ENCODE measurements at places on chromosomes 11 and 22.
A peak's percentile ranks its signal among the peaks of the same experiment; 100 is the strongest.

DNA sequence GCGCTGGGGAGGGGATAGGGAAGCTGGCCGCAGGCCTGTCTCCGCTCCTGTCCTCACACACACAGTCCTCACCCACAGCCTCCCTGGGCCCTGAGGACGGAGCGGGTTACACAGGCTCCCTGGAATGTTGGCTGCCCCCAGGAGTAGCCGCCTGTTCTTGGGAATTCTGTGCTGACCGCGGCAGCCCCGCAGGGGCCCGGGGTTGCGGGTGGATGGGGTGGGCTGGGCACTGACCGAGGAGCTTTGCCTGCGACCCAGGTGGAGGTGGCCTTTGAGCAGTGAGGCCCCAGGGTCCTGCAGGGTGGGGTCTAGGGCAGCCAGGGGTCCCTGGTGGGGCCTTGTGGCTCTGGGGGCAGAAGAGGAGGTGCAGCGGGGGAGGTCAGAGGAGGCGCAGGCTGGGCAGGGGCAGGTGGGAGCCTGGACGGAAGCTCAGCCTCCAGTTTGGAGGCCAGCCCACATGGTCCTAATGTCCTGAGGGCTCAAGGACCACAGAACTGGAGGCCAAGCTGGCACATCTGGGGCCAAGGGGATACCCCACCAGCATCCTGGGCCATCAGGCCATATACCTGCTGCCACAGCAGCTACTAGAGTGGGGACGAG, 6.6 kb upstream of the MRGPRG start:
- DNase-seq, result no peak

DNA sequence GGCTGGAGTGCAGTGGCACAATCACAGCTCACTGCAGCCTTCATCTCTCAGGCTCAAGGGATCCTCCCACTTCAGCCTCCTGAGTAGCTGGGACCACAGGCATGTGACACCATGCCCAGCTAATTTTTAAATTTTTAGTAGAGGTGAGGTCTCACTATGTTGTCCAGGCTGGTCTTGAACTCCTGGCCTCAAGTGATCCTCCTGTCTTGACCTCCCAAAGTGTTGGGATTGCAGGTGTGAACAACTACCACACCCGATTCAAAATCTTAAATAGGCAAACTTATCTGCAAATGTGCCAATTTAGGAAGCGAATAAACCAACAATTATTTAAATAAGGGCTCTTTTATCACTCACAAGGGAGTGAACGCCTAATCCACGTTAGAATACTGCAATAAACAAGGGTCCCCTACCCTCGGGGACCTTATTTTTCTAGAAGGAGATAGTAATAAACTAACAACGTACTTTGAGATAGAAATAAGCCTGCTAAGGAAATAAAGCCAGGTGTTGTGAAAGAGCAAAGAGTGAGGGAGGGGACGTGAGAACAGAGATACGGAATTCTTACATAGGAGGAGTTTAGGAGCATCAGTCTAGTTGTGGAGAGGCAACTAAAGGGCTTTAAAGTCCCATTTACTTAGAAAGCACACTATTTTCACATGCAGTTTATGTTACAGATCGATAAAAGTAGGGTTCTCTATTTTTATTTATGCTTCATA, 3.0 kb upstream of the WEE1 start:
- no peak for DNase-seq

GRCh38 chr11:118106789-118107335, 20.1 kb upstream of the SMIM35 start:
- no peak for DNase-seq

GRCh38 chr11:118136801-118137200, 15.8 kb downstream of the SCN4B start:
- no peak for DNase-seq

DNA sequence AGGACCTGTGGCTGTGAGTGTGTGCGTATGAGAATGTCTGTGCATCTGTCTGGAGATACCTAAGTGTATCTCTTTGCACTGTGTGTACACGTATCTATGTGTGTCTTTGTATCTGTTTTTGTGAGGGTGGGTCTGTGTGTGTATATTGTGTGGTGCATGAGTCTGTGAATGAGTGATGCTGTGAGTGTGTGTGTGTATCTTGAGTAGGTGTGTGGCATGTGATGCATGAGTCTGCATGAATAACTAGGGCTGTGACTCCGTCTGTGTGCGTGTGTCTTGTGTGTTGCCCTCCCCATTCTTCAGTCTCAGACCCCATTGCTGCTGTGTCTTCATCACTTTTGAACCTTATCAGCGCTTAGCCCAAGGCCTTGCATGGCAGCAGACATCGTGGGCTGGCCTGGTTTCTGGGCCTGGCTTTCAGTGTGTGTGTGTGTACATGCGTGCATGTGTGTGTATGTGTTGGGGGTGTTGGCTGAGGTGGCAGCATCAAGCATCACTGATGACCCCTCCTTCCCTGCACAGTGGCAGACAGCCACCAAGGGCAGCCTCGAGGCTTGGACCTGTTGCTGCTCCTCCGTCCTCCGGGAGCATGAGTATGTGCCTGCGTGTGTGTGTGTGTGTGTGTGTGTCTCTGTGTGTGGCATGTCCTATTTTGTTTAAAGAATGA, 1.4 kb downstream of the SGSM1 start:
- no peak for DNase-seq

GRCh38 chr11:102985850-102986249, 30.3 kb upstream of the MMP13 start:
- no peak for DNase-seq

- DNase-seq, result no peak
Observed at GRCh38 chr11:27976262-27976661, 131.7 kb downstream of the KIF18A start.

DNA sequence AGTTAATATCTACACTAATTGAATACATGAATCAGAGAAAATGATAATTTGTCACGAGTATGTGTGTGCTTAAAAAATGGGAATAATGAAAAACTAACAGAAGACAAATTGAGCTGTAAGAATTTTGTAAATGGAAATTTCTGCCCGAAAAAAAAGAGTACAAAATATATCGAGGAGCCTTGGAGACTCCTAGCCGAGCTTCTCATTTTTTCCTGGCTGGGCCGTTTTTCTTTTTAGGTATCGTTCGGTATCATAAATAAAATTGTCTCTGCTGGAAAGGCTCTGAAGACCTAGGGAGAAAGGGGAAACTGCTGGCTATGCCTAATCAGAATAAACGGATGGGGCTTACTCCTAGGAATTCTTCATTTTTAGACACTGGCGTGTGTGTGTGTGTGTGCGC, 227.2 kb upstream of the RAG2 start:
- no peak for DNase-seq

DNA sequence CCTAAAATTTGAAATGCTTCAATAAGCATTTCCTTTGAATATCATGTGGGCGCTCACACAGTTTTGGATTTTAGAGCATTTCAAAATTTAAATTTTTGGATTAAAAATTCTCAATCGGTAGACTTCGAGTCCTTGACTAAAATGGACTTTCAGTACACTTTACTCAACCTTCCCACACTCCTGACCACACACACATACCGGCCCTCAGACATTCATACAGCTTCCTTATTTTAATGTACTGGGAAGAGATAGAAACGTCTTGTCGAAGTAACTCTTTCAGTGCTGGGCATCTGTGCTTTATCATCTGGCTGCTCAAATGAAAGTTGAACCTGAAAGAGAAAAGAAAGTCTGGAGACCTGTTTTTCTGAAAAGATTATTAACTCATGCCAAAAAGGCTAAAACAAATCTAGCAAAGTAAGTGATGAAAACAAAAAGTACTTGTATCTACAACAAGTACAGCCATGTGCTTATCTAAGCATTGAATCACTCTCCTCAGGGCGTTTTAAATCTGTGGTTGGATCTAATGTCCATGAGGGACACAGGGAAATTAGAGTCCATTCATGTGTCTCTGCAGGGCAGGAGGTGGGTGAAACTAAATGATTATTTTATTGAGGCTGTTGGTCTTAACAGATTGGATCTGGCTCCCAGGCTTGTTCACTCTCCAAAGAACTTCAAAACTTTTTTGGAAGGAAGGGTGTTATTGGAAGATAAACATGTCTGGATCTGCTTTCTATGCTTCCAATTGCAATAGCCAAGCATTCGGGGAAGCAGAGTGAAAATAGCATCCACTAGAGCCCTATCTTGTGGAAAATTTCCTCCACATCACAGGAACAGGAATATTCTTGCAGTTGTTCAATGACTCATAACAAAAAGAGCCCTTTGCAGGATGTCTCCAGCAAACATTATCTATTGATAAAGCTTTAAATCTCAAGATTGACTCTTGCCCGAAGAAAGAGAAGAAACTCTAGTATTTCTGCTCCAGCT, 47.0 kb downstream of the CARD18 start:
- no peak for DNase-seq

- DNase-seq, result no peak
Observed at GRCh38 chr22:42062506-42063170, 8.0 kb downstream of the NAGA start.

DNA sequence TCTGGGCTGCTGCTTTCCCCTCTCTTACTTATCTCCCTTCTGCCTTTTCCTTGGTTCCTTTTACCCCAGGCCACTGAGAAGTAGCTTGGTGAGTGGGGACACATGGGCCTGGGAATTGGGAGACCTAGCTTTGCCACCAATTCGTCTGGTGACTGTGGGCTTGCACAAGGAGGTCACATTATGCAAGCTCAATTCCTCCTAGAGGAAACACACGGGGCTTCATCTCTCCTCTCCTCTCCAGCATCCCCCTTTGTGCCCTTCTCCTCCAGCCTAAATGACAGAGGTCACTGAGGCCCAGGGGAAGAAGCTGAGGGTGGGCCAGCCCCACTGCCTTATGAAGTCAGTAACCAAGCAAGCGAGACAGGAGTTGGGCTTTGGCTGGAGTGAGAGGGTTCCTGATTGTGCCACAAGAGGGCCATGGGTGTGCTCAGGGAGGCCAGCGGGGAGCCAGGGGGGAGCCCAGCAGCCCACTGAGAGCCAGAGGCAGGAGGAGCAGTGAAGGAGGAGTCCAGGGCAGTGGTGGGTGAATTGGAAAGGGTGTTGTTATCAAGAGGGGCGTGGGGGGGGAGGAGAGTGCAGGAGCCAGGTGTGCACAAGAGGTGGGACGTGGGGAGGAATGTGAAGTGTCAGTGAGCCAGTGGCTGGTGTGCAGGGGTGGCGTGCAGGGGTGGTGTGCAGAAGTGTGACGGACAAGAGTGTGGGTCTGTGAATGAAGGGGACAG, 2.0 kb downstream of the CLCF1 start:
- DNase-seq, result peak; percentile 27

DNA sequence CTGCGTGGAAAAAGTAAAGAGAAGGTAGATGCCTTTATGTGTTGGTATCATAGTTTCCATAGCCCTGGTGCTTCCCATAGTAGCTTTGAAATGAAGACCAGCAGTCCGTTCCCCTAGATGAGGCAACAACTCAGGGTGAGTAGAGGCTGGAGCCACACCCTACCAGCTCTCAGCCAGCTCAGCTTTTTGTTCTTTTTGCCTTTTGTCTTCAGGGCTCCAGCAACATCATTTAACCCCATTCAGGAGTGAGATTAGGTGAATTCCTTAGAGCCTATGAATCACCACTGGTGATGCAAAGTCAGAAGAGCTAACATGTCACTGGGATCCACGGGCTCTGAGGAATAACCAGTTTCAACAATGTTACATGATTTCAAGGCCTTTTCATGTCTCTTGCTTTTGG, 14.0 kb upstream of the SESN3 start:
- no peak for DNase-seq

- DNase-seq, result no peak
Observed at GRCh38 chr11:6099577-6099976, 7.9 kb upstream of the OR56B4 start.

DNA sequence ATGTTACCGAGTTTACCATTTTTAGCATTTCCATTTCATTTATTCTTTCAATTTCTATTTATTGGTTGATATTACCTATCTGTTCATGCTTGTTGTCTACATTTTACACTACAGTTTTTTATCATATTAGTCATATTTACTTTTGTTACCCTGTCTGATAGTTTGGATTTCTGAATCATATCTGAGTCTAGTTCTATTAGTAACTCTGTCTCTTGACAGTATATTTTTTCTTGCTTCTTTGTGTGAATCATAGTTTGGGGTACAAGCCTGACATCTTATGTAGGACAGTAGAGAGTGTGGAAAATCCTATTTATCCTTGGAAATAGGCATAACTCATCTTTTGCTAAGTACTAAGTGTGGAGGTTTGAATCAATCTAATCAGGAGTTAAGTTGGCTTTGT, 263.9 kb upstream of the SESN3 start:
- no peak for DNase-seq

- no peak for DNase-seq
Observed at GRCh38 chr11:87743007-87743406, 432.2 kb downstream of the RAB38 start.

- no peak for DNase-seq
Observed at GRCh38 chr11:72102631-72102945, 509 bp downstream of the LAMTOR1 start.

- DNase-seq, result no peak
Observed at GRCh38 chr11:89220684-89221339, 43.1 kb downstream of the TYR start.

- no peak for DNase-seq
Observed at GRCh38 chr11:24390016-24390415, 106.8 kb upstream of the LUZP2 start.

- no peak for DNase-seq
Observed at GRCh38 chr11:64656862-64657261, 65.8 kb downstream of the SLC22A12 start.

DNA sequence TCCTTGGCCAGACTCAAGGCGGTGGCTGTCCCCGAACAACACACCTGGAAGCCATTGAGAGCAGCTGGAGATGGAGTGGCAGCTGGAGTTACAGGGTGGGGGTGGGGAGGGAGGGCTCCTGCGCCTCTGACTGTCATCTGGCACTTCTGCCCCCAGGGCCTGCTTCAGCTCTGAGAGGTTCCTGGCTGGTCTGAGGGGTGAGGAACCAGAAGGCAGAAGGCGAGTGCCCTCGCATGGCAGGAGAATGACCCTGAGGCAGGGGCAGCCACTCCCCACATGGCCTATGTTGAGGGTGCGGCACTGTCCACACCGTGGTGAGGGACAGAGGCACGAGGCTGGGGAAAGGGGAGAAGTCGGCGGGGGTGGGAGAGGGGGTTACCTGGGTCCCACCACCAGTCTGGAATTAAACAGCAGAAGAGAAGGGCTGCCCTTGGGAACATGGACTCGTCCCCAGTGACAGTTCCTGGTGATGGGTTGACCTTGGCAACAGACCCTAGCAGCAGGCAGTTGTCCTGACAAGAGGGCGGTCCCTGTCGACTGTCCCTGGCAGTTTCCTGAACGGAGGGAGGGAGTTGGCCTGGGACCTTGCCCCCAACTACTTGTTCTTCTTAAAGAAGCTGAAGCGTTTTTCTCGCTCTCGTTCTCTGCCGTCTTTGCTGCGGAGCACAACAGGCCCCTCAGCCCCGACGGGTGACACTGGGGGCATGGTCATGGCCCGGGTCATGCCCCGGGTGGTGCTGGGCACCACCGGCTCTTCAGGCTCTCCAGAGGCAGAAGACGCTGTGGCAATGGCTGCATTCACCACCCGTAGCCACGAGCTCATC, 7.8 kb upstream of the RBM4B start:
- DNase-seq, result no peak
